ENCODE measurements at places on chromosomes 4 and X. TPM values are rescaled to one million over a fixed set of nuclear protein-coding genes. Genes with fewer than 3 reads are reported as not detected.

Gene SCD5
- total RNA-seq = 16.7 TPM

Gene GYPE
- 1.5 TPM for total RNA-seq

Gene AMBN
- total RNA-seq = not detected

Gene ABLIM2
- total RNA-seq = 23.8 TPM

Gene AFM
- total RNA-seq = not detected

DNA sequence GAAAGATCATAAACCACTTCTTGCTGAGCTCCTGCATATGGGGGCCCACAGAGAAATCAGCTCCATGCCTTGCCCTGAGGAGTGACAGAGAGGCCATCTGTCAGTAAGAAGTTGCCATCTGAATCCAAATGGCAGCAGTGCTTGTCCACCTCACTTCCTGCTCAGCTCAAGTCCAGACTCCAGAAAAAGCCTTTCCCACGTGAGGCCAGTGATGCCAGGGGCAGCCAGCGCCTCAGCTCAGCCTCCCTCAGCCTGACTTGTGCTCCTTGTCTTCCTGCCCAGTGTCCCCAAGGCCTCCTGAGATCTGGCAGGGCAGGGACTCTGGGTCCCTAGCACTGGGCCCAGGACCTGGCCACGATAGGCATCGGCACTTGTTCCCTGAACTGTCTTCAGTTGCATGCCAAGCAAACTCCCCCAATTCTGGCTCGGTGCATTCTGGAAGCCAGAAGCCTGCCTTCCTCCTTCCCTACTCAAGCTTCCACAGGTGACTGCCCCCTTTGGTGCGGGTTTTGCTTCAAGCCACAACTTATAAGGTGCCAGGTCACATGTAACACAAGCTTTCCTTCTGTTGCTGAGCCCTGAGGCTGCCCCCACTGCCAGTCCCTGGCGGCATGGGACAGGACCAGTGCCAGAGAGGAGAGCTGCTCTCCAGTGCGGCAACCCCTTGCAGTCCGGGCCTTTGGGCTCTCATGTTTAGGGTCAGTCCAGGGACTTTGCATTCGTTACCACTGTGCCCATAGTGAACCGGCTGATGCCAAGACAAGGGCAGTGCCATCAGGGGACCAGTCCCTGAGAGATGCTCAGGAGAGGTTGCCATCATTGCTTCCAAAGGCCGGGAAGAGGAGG, 2.2 kb downstream of the ZNF185 start:
- DNase-seq = no peak

- DNase-seq = no peak
Measured at GRCh38 chr4:178450614-178451013, 1008.4 kb upstream of the AGA start.

GRCh38 chrX:22534643-22535042, 261.9 kb downstream of the CBLL2 start:
- DNase-seq = no peak

GRCh38 chr4:173537613-173538147, 7.7 kb upstream of the HAND2 start:
- peak; percentile 81 for DNase-seq

DNA sequence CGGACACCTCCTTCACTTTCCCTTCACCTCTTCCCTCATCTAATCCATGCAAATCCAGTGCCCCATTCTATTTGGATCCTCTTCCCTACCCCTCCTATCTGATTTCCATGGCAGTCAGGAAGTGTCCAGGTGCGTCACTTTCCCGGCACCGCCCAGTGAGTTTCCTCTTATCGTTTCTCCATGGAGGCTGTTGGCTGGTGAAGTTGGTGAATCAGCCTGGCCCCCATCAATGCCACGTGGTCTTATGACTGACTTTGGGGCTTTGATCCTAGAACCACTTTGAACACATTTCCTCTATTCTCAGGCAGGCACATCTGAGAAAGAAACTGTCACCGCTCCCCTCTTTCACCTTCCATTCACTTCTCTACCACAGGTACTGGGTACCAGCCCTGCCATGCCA, 137.8 kb downstream of the CEP135 start:
- no peak for DNase-seq

Measured in posterior vena cava (tissue), 2 donors.